ENCODE measurements at places on chromosomes 16 and 17.

DNA sequence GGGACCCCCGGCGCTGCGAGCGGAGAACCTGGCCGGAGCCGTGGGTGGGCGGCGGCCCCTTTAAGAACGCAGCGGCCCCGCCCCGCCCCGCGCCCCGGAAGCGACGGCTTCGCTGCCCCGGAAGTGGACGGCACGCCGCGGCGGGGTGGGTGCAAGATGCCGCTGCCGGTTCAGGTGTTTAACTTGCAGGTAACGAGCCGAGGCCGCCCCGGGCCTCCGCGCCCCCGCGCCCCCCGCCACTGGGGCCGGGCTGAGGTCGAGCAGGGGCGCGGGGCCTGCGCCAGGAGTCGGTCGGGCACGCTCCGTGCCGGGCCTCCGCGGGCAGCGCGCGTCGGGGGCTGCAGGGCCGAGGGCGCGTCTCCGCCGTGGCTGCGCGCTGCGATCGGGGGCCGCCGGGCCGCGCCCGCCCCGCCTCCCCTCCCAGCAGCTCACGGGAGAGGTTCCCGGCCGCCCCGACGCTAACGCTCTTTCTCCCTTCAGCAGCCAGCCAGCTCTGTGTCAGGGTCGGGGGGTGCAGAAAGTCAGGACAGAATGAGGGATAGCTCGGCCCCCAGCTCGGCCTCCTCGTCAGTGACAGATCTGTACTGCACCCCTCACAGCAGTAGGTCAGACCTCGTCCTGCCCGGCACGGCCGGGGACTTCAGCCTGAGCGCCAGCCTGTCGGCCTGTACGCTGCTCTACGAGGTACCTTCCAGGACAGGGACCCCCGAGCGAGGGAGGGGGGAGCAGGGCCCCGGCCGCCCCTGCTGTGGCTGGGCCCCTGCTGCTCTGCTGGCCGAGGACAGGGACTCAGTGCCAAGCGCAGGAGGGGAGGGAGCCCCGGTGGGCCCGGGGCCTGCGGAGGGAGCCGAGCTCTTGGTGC, at the start of the genes GPS1 and RFNG:
TSS of gene GPS1 (plus strand) at position 123 of the 862 bp plus-strand sequence. CDS start at position 157, 34 bp downstream.
TSS of gene RFNG (minus strand) at position 36 of the 862 bp plus-strand sequence. CDS start 45 bp downstream, outside the sequence.
- DNase-seq, result peak; percentile 50

GRCh38 chr17:44439168-44439567, 49.7 kb upstream of the ITGA2B start:
- DNase-seq, result no peak

DNA sequence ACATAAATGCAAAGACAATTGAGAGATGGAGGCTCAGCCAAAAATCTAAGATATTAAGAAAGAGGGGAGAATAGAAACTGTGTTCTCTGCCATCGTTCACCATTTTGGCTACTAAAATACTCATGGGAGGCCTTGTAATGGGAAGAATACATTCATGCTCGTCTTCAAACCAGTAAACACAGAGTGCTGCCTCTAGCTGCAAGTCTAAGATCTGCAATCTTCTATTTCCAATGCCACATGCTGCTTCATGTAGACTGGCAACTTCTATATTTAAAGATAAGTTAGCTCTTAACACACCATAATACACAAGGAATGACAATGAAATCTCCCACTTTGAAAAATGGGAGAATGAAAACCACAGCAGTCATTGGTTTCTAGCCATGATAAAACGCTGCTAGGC, 387.3 kb downstream of the HS3ST3B1 start:
- DNase-seq, result no peak

GRCh38 chr16:67336648-67337047, 10.0 kb downstream of the LRRC36 start:
- no peak for DNase-seq

DNA sequence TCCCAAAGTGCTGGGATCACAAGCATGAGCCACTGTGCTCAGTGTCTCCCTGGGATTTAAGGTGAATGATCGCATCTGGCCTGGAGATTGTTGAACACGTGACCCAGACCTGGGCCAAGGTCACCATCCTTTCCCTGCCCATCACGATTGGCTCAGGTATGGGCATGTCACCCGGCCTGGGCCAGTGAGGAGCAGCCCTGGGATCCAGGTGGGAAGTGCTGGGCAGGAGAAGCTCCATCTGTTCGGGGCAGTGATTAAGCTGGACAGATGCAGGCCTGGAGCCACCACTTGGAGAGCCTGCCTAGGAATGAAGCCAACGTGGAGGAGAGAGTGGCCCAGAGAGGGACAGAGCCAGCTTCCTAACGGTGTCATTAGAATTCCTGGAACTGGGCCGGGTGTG, 6.8 kb downstream of the LAT start:
- DNase-seq, result no peak

GRCh38 chr17:81305051-81305630, 10.0 kb upstream of the SLC38A10 start:
- no peak for DNase-seq

DNA sequence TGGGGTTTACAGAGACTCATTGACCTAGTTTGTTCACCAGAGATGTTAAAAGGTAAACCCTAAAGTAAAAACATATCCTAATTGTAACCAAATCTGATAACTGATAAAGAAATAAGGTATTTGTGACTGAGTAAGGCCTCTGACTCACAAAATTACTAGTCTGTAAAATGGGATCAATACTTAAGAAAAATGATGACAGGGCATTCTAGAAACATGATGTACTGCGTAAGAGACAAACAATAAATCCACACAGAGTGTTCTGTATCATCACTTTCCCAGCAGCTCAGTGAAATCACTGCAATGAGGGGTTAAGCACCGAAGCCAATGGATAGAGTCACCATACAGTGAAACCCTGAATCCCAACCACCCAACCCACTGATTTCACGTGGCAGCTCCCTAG, 91.5 kb downstream of the VPS53 start:
- DNase-seq, result no peak

GRCh38 chr16:58462997-58463941, 36.7 kb upstream of the NDRG4 start:
- no peak for DNase-seq

- no peak for DNase-seq
Observed at GRCh38 chr16:8861563-8862308, 7.1 kb downstream of the CARHSP1 start.

- DNase-seq, result no peak
Observed at GRCh38 chr17:282912-283882, 69.4 kb downstream of the RPH3AL start.

- no peak for DNase-seq
Observed at GRCh38 chr16:1740234-1740633, 31.1 kb downstream of the NME3 start.

GRCh38 chr16:17470908-17471718, at the start of gene XYLT1:
Gene XYLT1, minus strand, starts transcription at chr16:17470960. Its CDS starts 164 bp downstream, at chr16:17470796.
- no peak for DNase-seq

DNA sequence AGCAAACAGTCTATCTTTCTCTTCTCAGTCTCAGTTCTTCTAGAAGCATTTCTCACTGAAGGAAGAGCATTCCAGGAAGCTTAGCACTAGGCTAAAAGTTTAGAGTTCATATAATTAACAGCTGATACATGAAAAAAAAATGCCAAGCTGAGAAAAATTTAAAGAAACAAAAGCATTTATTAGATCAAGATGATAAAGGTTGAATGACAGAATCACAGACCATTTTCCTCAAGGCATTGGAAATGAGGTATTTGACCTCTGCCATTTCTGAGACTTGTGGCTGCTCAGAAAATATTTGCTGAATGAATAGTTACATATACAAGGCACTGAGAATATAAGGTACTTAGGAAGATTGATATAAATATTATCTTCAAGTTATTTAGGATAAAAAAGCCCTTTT, 901.6 kb upstream of the GOT2 start:
- no peak for DNase-seq

DNA sequence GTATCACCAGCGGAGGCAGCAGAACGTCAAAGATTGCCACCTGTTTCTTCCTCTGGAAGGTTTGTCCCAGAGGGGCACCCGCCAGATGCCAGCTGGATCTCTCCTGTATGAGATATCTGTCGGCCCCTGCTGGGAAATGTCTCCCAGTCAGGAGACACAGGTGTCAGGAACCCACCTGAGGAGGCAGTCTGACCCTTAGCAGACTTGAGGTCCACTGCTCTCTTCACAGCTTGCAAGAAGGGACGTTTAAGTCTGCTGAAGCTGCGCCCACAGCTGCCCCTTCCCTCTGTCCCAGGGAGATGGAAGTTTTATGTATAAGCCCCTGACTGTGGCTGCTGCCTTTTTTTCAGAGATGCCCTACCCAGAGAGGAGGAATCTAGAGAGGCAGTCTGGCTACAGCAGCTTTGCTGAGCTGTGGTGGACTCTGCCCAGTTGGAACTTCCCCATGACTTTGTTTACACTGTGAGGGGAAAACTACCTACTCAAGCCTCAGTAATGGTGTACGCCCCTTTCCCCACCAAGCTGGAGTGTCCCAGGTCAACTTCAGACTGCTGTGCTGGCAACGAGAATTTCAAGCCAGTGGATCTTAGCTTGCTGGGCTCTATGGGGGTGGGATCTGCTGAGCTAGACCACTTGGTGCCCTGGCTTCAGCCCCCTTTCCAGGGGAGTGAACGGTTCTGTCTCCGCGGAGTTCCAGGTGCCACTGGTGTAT, 92.9 kb downstream of the PHKB start:
- DNase-seq, result no peak

GRCh38 chr16:85129876-85130704, 17.8 kb upstream of the CIBAR2 start:
- no peak for DNase-seq

GRCh38 chr17:80531400-80531799, 13.2 kb upstream of the RPTOR start:
- DNase-seq, result no peak

GRCh38 chr17:39538866-39539265, 68.9 kb downstream of the NEUROD2 start:
- DNase-seq, result no peak

- no peak for DNase-seq
Observed at GRCh38 chr17:40451420-40451819, 8.2 kb downstream of the IGFBP4 start.

DNA sequence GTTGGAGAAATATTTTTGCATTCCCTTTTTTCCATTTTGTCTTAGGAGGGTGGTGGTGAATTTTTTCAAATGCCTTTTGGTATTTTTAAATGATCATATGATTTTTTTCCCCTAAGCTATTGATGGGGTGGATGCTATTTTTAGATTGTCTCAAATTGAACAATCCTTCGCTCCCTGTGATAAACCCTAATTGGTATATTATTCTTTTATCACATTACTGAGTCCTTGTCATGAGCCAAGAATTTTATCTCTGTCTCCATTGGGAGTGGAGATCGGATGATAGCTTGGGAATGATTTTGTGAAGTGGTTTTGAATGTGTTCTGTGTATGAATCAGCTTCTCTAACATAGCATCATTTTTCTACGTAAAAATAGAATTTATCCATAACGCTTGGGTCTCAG, 15.4 kb downstream of the NECAB2 start:
- no peak for DNase-seq

DNA sequence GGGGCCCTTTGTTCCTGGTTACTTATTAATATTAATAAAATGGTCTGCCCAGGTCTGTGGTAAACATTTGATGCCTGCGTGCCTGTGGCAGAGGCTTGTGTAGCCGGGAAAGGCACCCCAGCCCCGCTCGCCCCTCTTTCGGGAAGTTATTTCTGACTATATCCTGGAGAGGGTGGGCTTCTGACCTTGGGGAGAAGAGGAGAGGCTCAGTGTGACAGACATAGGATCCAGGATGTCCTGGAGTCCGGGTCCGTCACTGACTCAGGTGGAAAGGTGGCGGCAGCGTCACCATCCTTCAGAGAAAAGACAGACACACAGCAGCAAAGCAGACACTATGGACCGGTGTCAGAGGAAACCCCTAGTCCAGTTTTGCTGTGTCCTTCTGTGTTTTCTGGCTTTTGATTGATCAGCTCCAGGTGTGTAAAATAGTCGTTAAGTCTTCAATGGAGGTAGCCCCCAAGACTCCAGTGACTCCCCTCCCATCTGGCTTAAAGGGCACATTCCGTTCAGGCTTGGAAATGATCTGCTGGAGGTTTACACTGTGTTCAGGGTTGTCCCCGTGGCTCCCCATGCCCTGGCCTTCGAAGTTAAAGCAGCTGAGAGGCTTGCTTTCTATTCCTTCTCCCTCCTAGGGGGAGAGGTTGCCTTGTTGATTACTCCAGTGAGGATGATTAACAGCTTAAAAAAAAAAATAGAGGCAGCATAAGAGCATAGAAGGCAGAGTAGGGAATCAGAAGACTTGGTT, 81.6 kb downstream of the CCDC182 start:
- DNase-seq, result no peak

- DNase-seq, result no peak
Observed at GRCh38 chr16:77684181-77684526, 38.2 kb upstream of the NUDT7 start.

- DNase-seq, result no peak
Observed at GRCh38 chr17:71464241-71464640, 656.6 kb upstream of the SOX9 start.

DNA sequence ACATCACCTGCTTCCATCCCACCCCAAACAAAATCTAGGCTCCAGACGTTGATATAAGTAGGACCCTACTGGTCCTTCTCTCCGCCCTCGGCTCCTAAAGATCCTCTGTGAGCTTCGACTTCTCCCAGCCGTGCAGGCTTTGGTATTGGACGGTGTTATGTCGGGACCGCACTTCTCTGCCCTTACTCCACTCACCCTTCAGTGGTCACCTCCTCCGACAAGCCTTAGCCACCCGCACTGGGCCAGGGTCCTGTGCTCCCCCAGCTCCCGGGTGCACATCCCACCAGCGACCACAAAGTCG, 1.6 kb downstream of the PSMB10 start:
- DNase-seq, result no peak

DNA sequence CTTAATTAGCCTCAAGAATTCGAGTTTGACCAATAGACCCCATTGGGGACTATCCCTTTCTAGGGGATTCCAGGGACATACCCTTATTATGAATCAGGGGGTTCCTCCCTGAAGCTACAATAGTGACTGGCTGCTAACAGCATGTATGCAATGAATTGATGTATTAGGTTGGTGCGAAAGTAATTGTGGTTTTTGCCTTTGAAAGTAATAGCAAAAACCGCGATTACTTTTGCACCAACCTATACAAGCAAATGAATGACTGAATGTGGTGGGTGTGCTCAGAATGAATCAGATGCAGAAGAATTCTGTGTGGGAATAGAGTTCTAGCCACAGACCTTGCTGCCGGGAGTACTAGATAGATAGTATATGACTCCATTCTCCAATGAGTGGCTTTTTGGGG, 76.7 kb downstream of the HLF start:
- no peak for DNase-seq

DNA sequence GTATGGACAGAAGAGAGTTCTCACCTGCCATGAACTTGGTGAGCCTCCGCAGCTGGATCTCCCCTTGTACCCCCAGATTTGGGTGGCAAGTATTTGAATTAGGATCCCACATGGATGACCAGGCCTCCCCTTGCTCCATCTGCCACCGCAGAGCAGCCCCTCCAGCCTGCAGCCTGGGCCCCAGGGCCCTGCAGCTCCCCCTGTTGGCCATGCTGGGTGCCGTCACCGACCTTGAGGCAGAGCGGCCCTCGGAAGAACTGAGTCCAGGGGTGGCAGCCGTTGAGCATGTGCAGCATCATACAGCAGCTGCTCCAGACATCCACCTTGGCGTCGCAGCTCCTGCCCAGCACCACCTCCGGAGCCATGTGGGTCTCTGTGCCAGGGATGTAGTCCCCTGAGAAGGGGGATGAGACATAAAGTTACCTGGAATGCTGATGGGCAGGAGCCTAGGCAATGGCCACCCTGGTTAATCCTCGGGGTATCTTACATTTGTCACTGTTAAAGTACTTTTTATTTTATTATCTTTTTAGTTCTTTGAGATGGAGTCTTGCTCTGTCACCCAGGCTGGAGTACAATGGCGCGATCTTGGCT, 9.0 kb upstream of the SPATA32 start:
- peak; percentile 42 for DNase-seq
